CD4-positive, CD25-positive, alpha-beta regulatory T cell (primary cell): ENCODE measurements at places on chromosomes 13 and 19.

DNA sequence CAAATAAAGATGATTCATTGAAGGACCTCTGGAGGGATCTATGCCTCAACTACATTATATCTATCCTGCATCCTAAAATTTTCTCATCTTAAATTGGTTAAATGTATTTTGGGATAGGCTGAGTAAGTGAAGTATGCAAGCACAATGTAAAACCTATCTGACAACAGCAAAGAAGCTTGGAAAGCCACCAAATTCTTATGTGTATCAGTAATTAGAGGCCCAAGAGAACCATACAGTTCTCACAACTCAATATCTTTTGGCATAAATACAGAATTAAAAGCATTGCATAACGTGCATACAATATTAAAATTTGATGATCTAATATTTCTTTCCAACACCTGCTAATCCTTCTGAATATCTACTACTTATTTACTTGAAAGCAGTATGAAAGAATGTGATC, 13.0 kb downstream of the POSTN start:
- DNase-seq = no peak

DNA sequence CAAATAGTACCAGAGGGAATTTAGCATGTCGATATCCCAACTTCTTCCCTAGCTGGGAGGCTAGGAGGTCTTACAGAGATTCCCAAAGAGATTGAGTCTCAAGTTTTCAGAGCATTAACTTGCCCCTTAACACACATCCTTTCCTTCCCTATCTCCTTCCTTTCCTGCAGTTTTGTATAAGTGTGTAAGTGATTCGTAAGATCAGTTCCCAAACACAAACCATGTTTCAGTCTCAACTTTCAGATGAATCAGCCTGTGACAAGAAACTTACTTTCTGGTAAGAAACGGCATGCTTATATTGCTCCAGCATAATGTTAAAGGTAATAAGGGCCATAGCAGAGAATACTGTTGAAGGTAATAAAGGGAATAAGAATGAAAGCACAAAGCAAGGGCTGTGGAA, 472.2 kb downstream of the LIG4 start:
- DNase-seq = no peak

DNA sequence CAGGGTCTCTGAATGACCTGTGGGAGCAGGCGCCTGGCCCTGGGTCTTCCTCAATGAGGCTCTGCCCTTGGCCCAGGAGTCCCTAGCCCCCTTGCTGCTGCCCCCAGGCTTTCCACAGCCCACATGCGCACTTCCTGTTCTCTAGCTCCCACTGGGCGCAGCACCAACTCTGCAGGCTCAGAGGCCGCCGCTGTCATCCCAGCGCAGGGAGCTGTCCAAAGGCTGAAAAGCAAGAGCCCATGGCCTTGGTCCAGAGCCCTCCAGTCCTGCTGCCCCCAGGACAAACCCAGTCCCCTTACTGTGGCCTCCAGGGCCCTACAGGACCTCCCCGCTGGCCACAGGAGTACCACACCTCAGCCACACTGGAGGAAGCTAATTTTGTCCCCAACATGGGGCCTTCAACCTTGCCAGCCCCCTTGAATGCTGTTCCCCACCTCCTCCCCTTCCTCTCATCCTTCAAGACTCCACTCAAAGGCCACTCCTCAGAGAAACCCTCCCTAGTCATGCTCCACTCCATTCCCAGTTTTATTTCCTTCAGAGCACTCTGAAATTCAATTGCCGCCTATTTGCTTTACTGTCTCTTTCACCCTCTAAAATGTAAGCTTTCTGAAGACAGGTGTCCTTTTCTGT, 8.0 kb upstream of the POU2F2 start:
- no peak for DNase-seq

GRCh38 chr13:44359983-44360375, 13.6 kb upstream of the SERP2 start:
- DNase-seq = no peak

- no peak for DNase-seq
These were observed 7.0 kb downstream of the SBNO2 start for GRCh38 chr19:1166872-1167573.

- no peak for DNase-seq
These were observed 1636.1 kb downstream of the SLITRK5 start for GRCh38 chr13:89307278-89307677.

DNA sequence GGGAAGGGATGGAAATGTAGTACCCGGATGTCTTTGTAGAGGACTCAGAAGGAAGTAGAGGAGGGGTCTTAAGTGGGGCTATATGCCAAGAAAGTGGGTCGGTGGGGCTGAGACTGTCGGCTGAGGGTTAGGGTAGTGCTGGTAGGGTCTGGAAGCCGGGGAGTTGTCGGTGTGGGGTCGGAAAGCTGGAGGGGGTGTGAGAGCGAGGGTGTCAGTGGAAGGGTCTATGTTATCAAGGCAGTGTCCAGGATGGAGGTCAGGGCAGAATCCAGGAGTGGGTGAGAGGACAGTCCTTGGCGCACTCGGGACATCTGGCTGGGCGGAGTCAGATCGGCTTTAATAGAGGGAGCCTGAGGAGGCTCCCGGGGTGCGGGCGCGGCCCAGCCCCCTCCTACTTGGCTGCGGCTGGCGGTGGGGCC, 1.7 kb downstream of the HSPB6 start:
- DNase-seq = no peak
